ENCODE measurements at places on chromosomes 16 and 17. TPM values are rescaled to one million over a fixed set of nuclear protein-coding genes. Genes with fewer than 3 reads are reported as not detected.

PARD6A gene
- 0.81 TPM for polyA plus RNA-seq

KRT27 gene
- polyA plus RNA-seq = not detected

FGF11 gene
- polyA plus RNA-seq = 3.4 TPM

UTS2R gene
- not detected for polyA plus RNA-seq

NOD2 gene
- polyA plus RNA-seq = not detected

BCL6B gene
- 3.6 TPM for polyA plus RNA-seq

ZNF385C gene
- 0.15 TPM for polyA plus RNA-seq

KRTAP2-1 gene
- not detected for polyA plus RNA-seq

ZNF597 gene
- 0.34 TPM for polyA plus RNA-seq

- DNase-seq = peak; percentile 28
These were observed at the start of gene SAMD14 for GRCh38 chr17:50129728-50130558. TSS of gene SAMD14 (minus strand) at chr17:50130160. CDS start at chr17:50124959, 5,201 bp downstream.

DNA sequence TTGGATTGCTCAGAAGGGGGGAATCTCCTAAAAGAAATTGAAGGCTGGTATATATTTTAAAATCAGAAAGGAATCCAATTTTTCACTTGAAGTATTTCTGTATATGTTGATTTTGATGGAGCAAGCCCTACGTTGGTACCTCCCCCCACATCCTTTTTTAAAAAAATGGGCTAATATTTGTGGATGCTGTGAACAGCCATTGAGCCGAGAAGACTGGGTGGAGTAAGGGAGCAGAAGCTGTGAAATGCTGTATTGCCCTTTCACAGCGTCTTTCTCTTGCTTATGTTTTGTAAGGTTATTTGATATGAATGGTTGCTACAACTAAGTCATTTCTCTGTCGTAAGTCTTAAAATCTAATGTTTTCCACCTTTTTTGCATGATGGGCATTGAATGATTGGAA lies 2.3 kb downstream of the PAFAH1B1 start:
- no peak for DNase-seq

- no peak for DNase-seq
These were observed 538.7 kb upstream of the HSBP1 start for GRCh38 chr16:83269048-83269447.

DNA sequence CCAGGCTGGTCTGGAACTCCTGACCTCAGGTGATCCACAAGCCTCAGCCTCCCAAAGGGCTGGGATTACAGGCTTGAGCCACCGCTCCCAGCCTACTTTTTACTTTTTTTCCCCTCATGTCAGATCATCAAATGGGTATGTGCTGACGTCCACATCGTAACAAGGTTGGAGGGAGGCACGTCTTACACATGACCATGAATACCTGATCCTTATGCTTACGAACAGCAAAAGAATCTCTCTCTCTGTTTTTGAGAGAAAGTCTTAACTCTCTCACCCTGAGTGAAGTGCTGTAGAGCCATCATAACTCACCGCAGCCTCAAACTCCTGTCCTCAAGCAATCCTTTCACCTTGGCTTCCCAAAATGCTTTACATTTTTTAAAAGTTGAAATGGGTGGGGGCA lies 29.5 kb upstream of the TMEM92 start:
- no peak for DNase-seq

- peak; percentile 71 for DNase-seq
These were observed 2.8 kb downstream of the RBFOX3 start for GRCh38 chr17:79607940-79608623.

- peak; percentile 64 for DNase-seq
These were observed 10.6 kb upstream of the NUDT16L1 start for GRCh38 chr16:4682616-4683254.

GRCh38 chr17:37233036-37233435 lies 142.7 kb upstream of the C17orf78 start:
- DNase-seq = no peak

DNA sequence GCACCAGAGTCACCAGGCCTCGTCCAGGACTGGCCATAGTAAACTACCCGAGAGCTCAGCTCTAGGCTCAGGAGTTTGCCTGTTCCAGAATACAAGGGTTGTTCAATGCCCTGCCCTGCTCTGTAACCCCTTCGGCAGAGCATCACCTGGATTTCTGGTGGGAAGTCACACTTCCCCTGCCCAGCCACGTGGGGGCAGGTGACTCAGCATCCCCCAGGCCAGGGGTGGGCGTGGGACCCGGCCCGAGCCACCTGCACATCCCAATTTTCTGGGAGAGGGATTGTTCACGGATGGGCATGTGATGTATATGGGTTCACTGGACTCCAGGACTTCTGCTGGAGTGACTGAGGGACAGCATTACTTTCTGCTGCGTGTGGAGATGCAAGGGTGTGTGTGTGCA lies 25.8 kb downstream of the COX4I1 start:
- DNase-seq = no peak

DNA sequence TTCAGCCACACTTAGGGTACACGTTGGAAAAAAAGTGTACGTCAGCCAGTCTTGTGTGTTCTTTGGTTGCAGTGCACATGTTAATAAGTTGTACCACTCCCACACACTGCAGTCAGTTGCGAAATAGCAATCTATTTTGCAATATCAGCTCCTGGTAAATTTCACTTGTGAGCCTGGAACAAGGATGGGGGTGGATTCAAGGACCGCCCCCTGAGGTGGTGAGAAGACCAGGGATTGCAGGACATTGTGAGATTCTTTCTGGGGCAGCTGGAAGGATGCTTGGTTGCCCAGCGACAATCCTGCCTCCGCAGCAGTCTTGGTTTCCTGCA lies 78.6 kb upstream of the ZFHX3 start:
- no peak for DNase-seq

DNA sequence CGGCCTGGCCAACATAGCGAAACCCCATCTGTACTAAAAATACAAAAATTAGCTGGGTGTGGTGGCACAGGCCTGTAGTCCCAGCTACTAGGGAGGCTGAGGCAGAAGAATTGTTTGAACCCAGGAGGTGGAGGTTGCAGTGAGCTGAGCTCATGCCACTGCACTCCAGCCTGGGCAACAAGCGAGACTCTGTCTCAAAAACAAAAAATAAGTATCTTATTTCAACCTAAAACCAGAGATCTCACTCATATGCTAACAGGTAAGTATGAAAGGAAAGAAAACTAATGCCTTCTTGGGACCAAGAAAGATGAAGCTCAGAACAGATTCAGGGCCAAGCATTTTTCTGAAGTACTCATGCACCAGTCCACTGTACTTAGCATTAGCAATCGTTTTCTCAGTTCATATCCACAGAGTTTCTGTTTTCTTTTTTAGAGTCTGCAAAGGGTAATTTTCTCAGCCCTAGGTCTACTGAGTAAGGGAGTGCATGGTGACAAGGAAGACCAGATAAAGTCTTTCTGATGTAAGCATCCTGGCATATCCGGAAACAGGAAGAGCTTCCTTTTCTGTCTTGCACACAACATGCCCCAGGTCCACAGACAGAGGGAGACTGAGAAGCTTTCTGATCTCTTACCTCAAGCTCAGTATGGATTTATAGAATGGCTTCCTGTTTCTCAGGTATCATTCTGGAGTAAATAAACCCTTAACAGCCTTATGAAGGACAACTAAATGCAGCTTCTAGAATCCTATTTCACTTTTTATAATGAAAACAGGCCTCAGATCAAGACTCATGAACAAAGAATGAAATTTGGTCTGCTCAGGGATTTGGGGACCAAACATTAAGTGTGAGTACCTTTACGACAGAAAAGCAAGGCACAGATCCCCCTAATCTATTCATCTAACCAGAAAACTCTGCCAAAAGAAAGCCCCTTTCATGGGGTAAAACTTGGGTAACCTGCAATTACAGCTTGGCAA lies 38.7 kb upstream of the FOXJ1 start:
- peak; percentile 49 for DNase-seq

DNA sequence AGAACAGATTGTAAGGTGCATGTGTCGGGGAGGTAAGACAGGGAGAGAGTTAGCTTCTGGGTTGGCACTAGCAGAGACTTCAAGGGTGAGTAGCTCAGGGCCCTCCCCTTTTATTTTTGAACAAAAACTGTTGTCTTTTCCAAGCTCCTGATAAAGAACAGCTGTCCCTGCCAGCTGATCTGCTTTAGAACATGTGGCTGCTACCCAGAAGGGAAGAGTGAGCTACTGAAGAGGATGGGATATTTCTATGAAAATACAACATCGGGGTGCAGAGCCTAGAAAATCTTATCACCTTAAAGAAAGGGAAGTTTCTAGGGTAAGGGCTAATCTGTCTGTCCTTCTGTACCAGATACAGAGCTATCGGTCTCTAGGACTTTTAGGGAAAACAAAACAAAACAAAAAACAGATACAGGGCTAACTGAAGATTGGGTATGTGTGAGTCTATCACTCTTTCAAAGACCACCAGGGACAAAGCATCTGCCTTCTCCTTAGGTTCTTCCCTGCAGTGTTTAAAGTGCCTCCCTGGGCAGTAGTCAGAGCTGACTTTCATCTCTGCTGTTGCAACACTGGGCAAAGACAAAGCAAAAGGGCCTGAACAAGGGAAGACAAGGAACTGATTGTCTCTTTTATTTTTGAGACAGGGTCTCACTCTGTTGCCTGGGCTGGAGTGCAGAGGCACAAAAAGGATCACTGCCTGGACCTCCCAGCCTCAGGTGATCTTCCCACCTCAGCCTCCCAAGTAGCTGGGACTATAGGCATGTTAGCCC lies 5.0 kb upstream of the DHRS13 start:
- peak; percentile 35 for DNase-seq

DNA sequence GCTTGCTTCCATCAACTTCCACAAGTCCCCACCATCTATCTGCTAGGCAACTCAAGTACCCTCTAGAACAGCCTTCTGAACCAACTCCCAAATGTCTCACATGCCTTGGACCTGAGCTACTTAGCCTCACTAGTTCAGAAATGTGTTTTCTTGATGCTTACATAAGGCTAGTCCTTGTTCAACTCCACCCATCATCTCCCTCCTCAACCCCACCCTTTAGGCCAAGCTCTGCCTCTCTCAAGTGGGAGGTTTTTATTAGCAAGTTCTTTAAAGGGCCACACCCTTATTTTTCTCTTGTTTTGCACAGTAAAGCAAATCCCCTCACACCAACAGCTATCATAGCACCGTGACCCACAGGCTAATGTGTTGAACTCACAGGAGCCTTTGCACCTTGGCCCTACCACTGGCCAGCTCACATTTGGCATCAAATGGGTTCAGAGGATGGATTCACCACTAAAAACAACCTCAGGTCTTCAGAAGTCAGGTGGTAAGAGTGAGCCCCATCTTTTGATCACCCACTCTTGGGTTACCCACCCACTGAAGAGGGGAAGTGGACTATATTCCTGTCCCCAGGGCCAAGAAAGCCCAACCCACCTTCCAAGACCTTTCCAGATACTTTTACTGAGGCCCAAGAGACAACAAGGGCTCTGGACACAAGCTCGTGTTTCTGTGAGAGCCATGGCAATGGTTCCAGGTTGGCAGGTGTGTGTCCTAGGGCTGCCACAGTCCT lies 12.2 kb downstream of the PIK3R5 start:
- DNase-seq = no peak

GRCh38 chr16:17162560-17162959 lies 308.2 kb downstream of the XYLT1 start:
- DNase-seq = no peak
